Activated T-helper 9 cell treated with anti-CD3 and anti-CD28 coated beads, Interleukin-2, amount 50 U/mL, for 16 hours (primary cell): ENCODE measurements at places on chromosomes 7 and 10.

GRCh38 chr10:5585517-5586206, 60.9 kb downstream of the CALML3 start:
- no peak for DNase-seq

DNA sequence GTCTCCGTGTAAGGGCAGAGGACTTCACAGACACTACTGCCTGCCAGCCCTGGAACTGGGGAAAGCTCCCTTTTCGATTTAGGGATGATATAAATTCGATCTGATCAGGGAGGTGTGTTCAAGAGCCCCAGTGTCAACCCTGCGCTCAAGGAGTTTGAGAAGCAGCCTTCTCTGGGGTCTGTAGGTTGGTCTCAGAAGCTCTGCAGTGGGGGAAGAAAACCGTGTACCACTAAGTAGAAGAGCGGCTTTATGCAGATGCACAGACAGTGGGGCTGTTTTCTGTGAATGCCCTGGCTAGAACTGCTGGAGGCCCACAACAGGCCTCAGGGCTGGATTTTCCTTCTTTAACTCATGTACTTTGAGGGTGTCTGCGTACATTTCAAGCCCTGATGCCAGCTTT, 6.3 kb upstream of the TBX20 start:
- DNase-seq: no peak

- no peak for DNase-seq
These were observed 47.1 kb upstream of the OTUD1 start for GRCh38 chr10:23391821-23392220.

DNA sequence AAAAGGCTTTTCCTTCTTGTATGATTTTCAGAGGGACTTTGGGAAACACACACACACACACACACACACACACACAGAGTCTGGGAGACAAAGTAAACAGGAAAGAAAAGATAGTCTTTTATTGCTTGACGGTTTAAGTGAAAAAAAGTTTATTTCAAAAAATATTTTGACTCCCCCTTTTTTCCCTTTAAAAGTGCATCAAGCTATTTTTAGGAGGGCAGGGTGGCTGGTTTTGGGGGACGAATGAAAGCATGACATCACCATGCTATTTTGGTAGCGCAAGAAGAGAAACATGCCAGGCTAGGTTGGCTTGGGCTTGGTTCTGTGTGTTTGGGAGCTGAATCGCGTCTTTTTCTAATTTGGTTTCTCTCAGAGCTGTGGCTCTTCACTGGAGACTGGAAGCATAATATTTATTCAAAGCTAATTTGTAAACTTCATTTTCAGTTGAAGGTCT, 129.2 kb downstream of the BAMBI start:
- no peak for DNase-seq

DNA sequence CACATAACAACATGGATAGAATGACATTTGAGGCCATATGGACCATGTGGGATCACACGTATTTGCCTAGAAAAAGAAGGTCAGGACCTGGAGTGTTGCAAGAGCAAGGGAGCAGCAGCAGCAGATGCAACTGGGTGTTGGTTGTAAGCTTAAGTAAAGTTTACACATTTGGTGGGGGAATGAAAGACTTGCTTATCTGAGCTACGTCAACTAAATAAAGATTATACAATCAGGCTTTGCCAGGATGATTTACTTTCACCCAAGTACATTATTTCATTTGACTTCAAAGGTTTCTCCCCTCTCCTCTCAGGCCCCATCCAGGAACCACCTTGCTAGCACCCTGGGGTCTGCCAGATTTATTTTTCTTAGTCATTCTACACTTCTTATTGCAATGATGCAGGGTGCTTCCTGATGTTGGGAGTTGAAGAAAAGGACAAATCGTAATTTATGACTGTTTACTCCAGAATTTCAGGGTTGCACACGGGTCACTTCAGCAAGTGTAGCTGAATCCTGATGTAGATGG, 591.9 kb upstream of the IGFBP3 start:
- DNase-seq: no peak

- no peak for DNase-seq
These were observed 169.1 kb downstream of the IMMP2L start for GRCh38 chr7:111393011-111393754.

- no peak for DNase-seq
These were observed 3.7 kb downstream of the IRF5 start for GRCh38 chr7:128941323-128941890.

- DNase-seq: no peak
These were observed 78.7 kb downstream of the VIPR2 start for GRCh38 chr7:159065852-159066480.

- no peak for DNase-seq
These were observed 7.9 kb downstream of the LAT2 start for GRCh38 chr7:74217455-74218342.

DNA sequence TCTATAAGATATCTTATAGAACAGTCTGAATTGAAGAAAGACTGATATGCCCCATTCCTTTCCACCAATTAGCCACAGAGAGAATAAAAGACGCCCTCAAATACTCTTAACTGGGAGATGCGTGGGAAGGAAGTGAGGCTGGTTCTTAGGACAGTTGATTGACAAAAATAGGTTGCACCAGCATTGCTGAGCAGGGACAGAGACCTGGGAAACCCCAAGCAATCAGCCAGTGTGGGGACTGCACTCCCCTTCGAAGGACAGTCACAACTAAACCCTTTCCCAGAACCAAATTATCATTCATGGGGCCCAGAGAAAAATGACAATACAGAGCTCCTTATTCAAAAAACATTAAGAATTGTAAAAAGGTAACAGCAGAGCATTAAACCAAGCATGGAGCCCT, 196.9 kb upstream of the GHITM start:
- DNase-seq: no peak

GRCh38 chr7:29032146-29032545, 74.0 kb upstream of the TRIL start:
- no peak for DNase-seq

GRCh38 chr10:96532523-96532922, 18.8 kb upstream of the TLL2 start:
- DNase-seq: no peak

- DNase-seq: no peak
These were observed 17.4 kb upstream of the KIF5B start for GRCh38 chr10:32073659-32074058.

DNA sequence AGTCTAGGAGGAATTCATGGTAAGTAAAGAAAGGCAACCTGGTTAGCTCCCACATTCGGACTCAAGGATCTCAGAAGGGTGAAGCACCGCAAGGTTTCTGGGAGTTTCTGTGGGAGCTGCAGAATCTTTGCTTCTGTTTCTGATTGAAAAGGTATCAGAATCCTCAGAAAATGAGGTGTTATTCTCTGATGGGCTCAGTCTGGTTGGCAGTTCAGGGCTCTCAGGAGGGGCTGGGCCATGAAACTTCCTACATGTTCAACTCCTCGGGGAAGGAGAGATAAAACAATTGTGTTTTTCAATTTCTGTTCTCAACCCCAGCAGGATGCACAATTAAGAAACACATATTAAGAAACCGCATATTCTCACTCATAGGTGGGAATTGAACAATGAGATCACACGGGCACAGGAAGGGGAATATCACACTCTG, 9.1 kb downstream of the OR2A7 start:
- no peak for DNase-seq

- no peak for DNase-seq
These were observed 217.6 kb downstream of the GFRA1 start for GRCh38 chr10:116055252-116055916.

DNA sequence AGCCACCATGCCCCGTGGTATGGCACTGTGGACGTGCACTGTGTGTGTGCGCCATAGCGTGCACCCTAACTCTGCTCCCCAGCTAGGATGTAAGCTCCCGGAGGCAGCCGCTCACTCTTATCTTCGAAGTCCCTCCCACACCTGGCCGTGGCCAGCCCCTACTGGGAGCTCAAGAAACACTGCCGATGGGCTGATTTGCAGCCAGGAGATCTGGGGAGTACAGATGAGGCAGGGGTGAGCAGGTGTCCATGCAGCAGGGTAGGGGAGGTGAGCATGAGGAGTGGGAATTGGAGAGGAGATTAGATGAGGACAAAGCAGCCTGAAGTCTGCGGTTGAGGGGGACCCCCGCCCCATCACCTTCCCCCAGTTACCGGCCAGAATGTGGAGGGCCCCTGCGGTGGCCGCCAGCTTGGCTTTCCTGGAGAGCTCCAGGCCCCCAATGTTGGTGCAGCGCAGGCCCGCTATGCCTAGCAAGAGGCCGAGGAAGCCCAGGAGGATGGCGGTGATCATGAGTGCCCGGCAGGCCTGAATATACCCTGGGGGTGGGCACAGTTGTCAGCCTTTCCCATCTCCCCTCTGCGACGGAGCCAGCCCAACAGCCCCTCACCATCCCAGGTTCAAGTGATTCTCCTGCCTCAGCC, 3.6 kb downstream of the CLDN15 start:
- DNase-seq: no peak

GRCh38 chr7:51602376-51602775, 285.8 kb upstream of the COBL start:
- DNase-seq: no peak
